ENCODE measurements at places on chromosomes 13 and 19. TPM values are rescaled to one million over a fixed set of nuclear protein-coding genes. Genes with fewer than 3 reads are reported as not detected.

- ATAC-seq, result no peak
Measured at GRCh38 chr13:35884211-35884760, 246.9 kb downstream of the DCLK1 start.

The AMH gene
- total RNA-seq, result 2.0 TPM

DNA sequence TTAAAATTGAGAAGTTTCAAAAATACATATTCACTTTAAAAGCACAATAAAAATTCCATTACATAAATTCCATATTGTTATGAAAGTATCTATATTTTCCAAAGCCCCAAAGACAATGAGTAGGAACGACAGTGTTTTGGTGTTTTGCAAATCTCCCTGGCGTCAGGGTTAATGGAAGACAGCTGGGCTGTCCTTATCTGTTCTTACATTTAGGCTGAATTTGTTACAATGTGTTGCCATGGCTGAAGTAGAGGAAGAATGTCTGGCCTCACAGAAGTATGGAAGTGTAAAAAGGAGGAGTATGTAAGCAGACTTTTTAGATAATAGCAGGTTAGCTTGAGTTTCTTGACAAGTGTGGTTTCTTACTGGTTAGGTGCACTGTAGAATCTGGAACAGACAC is 124.4 kb upstream of the SPATA13 start:
- no peak for ATAC-seq

The ZNF486 gene
- total RNA-seq, result 12.8 TPM

The KIR2DL4 gene
- not detected for total RNA-seq

The VSTM2B gene
- not detected for total RNA-seq

The CGB8 gene
- not detected for total RNA-seq

GRCh38 chr13:98746968-98747367 is 5.5 kb downstream of the SLC15A1 start:
- no peak for ATAC-seq

Data from activated T-helper 17 cell treated with anti-CD3 and anti-CD28 coated beads, Interleukin-2, amount 50 U/mL, for 72 hours (primary cell).